AG08396 (cell line): ENCODE measurements at places on chromosomes 13 and 19.
A peak's percentile ranks its signal among the peaks of the same experiment; 100 is the strongest.

DNA sequence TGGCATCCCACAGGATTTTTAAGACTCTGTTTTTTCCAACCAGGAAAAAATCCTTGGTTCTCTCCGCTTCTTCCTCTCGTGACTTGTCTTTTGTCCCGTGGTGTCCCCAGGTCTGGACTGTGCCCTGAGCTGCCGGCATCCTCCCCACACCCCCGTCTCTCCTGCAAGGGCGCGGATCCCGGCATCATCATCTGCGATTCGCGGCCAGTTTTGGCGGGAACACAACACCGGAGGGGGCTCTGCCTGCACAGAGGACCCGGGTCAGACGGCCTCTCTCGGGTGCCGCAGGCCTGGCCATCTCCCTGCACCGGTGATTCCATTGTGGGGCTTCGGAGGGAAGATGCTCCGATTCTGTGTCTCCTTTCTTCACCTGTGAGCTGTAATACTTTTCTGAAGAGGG lies 18.8 kb upstream of the GAS6 start:
- DNase-seq = no peak

DNA sequence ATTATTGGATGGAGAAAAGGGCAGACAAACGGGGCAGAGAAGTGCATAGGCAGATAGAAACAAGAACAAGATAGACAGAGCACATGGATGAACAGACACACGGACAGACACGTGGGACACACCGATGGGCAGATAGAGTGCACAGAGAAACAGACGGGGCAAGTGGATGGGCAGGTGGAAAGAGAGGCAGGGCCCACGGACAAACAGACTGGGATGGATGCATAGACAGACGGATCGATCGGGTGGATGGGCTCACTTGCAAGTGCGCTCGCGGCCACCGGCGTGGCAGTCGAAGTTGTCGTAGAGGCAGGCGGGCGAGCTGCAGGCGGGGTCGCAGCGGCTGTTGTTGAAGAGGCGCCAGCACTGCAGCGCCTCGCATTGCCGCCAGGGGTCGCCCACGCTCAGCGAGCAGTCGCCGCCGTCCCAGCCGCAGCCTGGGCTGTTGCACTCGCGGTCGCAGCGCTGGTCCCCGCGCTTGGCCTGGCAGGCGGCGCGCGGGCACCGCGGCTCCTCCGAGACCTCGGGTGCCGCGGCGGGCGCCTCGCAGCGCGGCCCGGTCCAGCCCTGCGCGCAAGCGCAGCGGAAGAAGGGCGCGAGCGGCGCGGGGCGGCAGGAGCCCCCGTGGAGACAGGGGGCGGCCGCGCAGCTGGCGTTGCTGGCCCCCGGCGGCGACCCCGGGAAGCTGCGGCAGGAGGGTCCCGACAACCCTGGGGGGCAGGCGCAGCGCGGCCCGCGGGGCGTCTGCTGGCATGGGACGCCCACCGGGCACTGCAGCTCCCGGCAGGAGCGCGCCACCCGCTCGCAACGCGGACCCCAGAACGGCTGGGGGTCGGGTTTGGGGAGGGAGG lies 23.3 kb downstream of the NOTCH3 start:
- peak; percentile 92 for DNase-seq

GRCh38 chr13:23321535-23322241 lies 111.8 kb downstream of the SACS start:
- peak; percentile 87 for DNase-seq

DNA sequence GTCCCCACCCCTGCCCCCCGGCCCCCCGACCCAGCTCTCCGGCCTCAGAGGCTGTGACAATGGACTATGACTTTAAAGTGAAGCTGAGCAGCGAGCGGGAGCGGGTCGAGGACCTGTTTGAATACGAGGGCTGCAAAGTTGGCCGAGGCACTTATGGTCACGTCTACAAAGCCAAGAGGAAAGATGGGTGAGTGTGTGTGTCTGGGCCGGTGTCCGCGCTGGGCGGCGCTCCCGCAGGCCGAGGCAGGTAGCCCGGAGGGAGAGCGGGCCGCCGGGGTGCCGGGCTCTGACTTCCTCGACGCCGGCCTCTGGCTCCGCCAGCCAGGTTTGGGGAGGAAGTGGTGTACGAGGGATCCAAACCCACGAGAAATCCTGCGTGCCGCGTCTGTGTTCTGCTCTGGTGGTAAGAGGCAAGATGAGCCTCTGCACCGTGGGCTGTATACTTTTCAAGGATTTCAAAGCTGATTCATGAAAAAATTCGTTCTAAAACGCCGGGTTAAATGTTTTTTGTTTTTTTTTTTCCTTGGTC lies 718 bp downstream of the CDK8 start:
- DNase-seq = peak; percentile 47

DNA sequence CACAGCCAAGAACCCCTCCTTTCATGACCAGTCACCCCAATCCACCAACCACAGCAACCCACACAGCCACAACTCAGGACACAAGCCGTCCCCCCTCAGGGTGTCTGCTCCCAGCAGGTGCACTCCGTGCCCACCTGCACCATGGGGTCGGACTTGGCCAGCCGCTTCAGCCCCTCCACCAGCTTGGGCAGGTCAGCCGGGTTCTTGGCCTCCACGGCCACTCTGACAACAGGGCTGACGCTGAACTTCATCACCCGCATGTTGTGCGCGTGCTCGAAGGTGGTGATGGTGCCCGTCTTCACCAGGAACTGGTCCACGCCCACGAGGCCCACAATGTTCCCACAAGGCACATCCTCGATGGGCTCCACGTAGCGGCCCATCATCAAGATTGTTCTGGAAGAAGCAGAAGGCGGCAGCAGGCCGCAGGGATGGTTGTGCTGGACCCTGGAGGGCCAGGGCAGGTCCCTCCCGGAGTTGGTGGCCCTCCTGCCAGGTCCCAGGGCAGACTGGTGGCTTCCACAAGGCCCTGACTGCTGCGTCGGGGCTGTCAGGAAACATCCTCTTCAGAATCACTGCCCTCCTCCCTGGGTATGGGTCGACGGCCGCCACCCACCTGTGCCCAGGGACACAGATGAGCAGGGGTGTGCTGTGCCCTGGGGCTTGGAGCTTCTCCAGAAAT lies 5.5 kb downstream of the EEF2 start:
- DNase-seq = no peak

- no peak for DNase-seq
Observed at GRCh38 chr19:4566402-4567051, 7.0 kb upstream of the SEMA6B start.

GRCh38 chr19:1736927-1737326 lies 16.4 kb upstream of the ONECUT3 start:
- no peak for DNase-seq

DNA sequence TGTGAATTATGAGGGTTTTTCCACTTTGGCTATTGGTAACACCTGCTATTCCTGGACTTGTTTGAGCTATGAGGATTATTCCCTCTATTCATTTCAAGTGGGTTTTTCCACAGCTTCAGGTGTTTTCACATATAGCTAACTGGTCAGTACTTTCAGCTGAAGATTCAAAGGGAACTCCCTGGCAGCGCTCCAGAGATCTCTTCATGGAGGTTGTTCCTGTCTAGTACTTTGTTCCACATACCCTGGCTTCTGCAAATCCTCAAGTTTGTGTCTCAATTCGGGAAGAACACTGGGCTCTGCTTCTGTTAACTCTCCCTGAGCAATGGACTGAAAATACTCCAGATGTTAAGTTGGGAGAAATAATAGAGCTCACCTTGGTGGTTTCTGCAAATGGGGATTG lies 5.6 kb upstream of the ZNF607 start:
- DNase-seq = no peak

DNA sequence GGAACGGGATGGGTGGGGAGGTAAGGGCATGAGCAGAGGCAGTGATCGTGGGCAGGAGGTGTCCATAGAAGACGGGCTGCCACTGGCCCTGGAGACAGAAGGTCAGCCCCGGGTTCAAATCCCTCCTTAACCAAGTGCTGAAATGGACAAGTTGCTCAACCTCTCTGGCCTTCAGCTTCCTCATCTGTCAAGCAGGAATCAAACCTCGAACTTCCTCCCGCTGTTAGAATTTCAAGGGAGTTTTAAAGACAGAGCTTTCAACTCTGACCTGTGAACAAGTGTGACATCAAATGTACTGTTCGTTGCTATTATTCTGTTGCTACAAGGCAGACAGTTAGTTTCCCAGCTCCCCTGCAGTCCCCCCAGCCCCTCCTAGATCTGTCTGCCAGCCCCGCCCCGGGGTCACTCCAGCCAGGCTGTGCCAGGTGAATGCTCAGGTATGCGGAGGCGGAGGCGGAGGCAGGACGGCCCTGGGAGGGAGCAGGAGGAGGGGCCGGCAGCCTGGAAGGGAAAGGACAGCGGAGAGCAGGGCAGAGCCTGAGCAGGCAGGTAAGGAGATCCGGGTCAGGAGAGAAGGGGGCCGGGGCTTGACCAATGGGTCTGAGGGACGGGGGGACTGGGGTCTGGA lies at the start of gene EPS8L1:
TSS of gene EPS8L1 (plus strand) at position 499 of the 628 bp plus-strand sequence. CDS start 576 bp downstream, outside the sequence.
- no peak for DNase-seq

- no peak for DNase-seq
Observed at GRCh38 chr13:94702181-94703041, 9.9 kb downstream of the SOX21 start.

GRCh38 chr13:33277037-33277740 lies 8.4 kb downstream of the STARD13 start:
- DNase-seq = no peak

DNA sequence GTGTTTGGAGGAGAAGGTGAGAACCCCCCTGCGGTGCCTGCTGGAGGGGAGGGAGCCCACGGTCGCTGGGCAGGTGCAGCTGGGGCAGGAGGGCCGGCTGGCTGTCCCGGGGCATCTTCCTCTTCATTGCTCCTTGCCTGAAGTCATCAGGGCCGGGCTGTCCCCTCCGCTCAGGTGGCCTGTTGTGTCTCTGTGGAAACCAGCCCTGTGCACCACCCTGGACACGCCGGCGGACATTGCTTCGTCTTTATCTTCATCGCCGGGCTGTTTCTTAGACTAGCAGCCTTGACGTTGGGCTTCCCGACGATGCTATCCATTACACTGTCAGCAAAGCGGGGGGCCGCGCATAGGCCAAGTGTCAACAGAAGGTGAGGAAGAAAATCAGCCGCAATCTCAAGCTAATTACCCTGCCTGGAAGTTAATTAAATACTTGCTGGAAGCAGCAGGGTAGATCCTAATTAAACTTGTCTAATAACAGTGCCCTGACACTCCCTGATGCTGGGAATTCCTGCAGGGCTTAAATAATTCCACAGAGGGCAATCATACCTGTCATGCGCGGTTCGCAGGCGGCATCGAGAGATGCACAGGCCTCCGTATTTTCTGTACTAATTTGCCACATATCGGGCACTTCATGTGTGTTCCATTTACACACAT lies 111.4 kb upstream of the SOX1 start:
- DNase-seq = no peak

GRCh38 chr19:42201489-42202289 lies 15.8 kb downstream of the DEDD2 start:
- DNase-seq = no peak

GRCh38 chr19:10983026-10983425 lies 22.2 kb downstream of the SMARCA4 start:
- DNase-seq = no peak

DNA sequence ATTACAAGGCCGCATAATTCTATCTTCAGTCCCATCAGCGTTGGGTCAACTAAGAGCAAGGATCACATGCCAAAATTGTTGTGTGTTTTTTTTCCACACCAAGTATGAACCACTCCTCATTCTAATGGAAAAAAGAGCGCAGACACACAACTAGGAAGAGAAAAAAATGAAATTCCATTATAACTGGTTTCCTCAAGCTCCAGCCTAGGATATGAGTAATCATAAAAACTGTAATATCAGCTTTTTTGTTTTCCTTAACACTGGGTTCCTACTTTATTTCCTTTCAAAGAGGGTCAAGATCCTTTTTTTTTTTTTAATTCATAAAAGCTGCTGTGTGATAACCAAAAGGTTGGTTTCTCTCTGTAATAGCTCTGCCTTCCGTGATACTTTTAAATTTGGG lies 19.4 kb downstream of the TSHZ3 start:
- no peak for DNase-seq

DNA sequence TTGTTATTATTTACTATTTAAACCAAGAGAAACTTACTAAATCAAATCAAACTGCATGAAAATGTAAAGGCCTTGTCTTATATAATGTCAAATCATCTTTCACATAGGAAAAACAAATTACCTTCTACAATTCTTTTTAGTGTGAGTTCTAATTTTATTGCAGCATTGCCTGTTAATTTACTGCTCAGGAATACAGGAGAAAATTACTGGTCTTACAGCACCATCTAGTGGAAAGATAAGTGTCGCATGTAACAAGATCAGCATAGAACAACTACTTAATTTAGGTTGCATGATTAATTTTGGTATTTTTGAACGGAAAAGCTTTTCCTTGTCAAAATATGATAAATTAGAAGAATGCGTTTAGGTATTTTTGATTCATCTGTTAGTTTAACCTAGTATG lies 502.7 kb downstream of the UQCRFS1 start:
- DNase-seq = peak; percentile 40

DNA sequence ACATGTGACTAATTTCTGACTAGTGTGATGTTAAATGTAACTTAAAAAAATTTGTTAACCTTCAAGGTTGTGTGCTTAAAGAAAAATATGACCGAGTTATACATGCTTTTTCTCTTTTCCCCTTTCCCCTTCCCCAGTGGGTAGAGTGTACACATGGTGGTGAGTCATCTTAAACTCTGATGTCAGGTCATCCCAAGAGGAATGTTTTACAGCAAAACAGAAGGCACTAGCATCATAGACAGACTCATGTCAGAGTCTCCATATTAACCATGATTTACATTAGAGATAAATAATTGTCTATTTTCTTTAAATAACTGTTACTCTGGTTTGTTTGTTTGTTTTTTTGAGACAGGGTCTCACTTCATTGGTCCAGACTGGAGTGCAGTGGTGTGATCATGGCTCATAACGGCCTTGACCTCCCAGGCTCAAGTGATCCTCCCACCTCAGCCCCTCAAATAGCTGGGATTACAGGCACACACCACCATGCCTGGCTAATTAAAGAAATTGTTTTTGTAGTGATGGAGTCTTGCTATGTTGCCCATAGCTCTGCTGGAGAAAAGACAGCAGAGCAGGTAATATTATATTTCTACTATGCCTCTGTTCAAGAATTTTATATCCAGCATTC lies 160.4 kb upstream of the PCDH9 start:
- DNase-seq = no peak

DNA sequence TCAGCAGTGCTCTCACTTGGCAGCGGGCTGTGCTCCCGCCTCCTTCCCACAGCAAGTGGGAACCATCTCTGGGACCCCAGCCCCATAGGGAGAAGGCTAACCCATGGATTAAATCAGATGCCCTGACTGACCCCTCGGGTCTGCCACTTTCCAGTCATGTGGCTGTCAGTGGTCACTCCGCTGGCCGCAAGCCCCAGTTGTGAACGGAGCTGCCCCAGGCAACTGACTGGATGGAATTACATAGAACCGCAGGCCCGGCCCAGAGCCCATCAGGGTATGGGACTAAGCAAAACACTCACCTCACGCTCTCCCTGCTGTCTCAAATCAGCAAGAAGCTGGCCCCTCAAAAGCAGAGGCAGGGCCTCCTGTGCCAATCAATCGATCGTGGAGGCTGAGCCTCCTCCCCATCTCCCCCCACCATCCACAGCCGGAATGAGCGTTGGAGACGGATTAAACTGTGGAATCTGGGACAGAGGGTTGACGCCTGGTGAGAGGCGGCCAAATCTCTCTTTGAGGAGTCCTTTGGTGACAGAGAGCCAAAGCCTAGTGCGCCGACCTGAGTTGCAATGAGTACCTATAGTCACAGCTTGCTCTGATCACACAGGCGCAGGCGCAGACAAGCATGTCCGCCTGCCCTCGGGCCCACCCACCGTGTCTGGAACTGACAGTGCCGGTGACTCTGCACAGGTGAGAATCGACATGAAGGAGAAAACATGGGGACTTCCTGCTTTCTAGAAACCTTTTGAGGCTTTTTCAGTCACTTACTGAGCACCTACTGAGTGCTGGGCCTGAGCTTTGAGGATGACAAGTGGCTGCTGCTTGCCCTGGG lies 38.7 kb downstream of the PBX4 start:
- DNase-seq = no peak
